Tongue (tissue), 3 donors: ENCODE measurements at places on chromosomes 1 and 21.

- no peak for DNase-seq
Measured at GRCh38 chr1:32239337-32239736, 7.7 kb upstream of the FAM167B start.

DNA sequence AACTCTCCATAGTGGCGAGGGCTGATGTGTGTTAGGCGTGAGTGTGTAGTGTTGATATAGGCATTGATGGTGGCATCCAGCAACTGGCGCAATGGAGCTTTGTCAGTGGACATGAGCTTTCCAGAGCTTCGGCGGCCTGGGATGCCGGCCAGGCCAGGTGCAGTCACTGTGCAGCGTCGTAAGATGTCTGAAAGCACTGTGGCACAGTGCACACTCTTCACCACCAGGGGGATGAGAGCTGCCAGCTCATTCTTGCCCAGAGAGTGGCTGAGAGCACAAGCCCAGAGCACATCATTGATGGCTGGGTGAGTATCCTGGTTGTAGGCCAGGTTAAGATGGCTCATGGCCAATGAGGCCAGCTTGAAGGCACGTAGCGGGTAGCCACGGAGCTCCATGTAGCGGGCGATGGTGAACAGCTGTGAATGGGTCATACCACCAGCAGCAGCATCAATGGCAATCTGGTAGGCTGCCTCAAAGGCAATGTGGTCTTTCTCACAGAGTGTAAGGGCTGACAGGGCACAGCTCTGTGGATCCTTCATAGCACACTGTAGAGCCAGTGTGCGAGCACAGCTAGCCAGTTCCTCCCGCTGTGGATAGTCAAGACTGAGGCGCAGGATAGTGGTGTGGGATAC is 6.7 kb downstream of the UROD start:
- DNase-seq = peak; percentile 50

- DNase-seq = peak; percentile 47
Measured at GRCh38 chr1:202056644-202057334, 46.4 kb downstream of the ELF3 start.

DNA sequence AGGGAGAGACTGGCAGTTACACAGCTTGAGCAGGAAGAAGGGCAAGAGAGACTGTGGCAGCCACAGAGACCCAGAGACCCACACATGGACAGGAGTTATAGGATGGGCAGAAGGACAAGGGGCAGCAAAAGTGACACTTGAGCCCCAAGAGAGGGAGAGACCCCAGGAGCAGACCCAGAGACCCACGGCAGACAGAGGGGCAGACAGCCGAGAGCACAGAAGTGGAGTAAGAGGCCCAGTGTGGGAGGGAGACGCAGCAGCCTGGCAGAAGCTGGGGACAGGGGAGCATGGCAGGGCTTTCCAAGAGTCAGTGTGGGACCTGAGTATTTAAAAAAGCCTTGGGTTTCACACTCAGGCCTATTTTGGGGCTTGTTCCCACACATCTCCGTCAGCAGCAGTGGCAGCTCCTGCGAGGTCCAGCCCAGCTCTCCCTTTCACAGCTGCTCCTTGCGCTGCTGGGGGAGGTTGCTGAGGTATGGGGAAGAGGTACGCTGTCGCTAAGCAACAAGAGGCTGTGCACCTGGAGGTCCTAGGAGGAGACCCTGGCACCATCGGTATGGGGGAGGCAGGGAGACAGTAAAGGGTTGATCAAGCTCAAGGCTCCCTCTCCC is 9.0 kb upstream of the MEF2D start:
- no peak for DNase-seq

DNA sequence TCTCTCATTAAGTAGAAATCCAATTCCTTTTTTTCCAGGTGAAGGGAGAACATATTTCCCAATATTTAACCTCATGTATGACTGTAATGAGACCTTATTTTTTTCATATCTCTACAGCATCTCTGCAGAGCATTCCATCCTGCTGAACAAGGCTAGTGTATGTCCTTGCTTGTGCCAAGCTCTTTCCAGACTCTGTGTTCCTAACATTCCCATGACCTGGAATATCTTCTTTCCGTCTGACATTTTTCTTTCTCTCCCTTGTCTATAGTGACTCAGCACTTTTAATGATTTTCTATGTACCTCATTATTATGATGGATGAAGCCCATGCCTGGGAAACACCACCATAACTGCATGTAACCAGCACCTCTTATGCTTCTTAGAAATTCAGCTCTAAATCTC is 278.3 kb upstream of the NRIP1 start:
- DNase-seq = no peak
